ENCODE measurements at places on chromosomes 2 and 18. TPM values are rescaled to one million over a fixed set of nuclear protein-coding genes. Genes with fewer than 3 reads are reported as not detected.

Gene ST3GAL5
- 27.1 TPM for total RNA-seq

Gene TOGARAM2
- total RNA-seq: 0.26 TPM

Gene COPS9
- total RNA-seq: 270 TPM

Gene AMER3
- not detected for total RNA-seq

Gene UGT1A9
- total RNA-seq: not detected

Gene NPPC
- total RNA-seq: not detected

Gene IL1A
- not detected for total RNA-seq

Gene PSMA8
- not detected for total RNA-seq

Gene C1GALT1C1L
- total RNA-seq: 1.4 TPM

Gene CENPA
- total RNA-seq: 0.23 TPM

Gene FMNL2
- total RNA-seq: 16.5 TPM

Gene AAMP
- total RNA-seq: 112 TPM

Gene PSME4
- 20.9 TPM for total RNA-seq

Gene CHRNG
- total RNA-seq: not detected

Gene CPO
- not detected for total RNA-seq

Gene PMS1
- 6.2 TPM for total RNA-seq

Gene GLI2
- 13.5 TPM for total RNA-seq

Gene CWC22
- total RNA-seq: 7.5 TPM

Gene CFAP221
- total RNA-seq: not detected

Gene DPP10
- not detected for total RNA-seq

Gene ZNF513
- total RNA-seq: 3.9 TPM

Gene ELOA2
- total RNA-seq: not detected

Gene ANKRD30BL
- not detected for total RNA-seq

Gene TET3
- 2.2 TPM for total RNA-seq

Gene MTA3
- 16.5 TPM for total RNA-seq

Gene POTEE
- not detected for total RNA-seq

Gene VWA3B
- not detected for total RNA-seq

Gene HOXD13
- total RNA-seq: not detected

Gene DNAH7
- total RNA-seq: 0.35 TPM

Gene ARHGAP28
- total RNA-seq: 24.1 TPM

Gene MAL
- total RNA-seq: not detected

Gene SCN7A
- total RNA-seq: 4.3 TPM

Gene MARCHF7
- total RNA-seq: 61.6 TPM

Gene CLEC4F
- not detected for total RNA-seq

Gene EFEMP1
- total RNA-seq: 2,350 TPM

Gene ITGAV
- total RNA-seq: 59.7 TPM

Gene ALK
- total RNA-seq: not detected

Gene IL37
- not detected for total RNA-seq

Gene UGT1A7
- not detected for total RNA-seq

Gene MBD1
- 40.3 TPM for total RNA-seq

Gene LIMS2
- total RNA-seq: 55.2 TPM

Gene DQX1
- total RNA-seq: not detected

Gene FAM228A
- 0.58 TPM for total RNA-seq

Gene ST8SIA5
- 0.09 TPM for total RNA-seq

Gene ITGB6
- 0.09 TPM for total RNA-seq

Gene GAD1
- total RNA-seq: not detected

Data from pericardium fibroblast (primary cell).